ENCODE measurements at places on chromosomes 12 and 14.

DNA sequence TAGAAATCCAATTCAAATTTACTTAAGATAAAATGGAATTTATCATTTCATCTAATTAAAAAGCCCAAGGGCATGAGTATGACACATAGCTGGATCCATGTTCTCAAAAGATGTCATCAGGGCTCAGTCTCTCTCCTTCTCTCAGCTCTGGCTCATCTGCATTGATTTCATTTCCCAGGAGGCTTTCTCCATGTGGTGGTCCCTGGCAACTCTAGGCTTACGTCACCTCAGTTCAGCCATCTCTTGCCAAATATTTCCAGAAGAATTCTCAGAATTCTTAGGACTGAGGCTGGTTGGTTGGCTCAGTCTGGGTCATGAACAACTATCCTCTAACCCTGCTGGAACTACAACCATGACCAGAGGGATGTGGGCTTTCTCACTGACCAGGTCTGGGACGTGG lies 65.3 kb downstream of the FOS start:
- DNase-seq = no peak

- no peak for DNase-seq
These were observed 8.2 kb downstream of the MDM2 start for GRCh38 chr12:68815928-68816800.

- no peak for DNase-seq
These were observed 197.9 kb upstream of the NUDT4 start for GRCh38 chr12:93179792-93180191.

- no peak for DNase-seq
These were observed 29.0 kb downstream of the RTL1 start for GRCh38 chr14:100874411-100875091.

DNA sequence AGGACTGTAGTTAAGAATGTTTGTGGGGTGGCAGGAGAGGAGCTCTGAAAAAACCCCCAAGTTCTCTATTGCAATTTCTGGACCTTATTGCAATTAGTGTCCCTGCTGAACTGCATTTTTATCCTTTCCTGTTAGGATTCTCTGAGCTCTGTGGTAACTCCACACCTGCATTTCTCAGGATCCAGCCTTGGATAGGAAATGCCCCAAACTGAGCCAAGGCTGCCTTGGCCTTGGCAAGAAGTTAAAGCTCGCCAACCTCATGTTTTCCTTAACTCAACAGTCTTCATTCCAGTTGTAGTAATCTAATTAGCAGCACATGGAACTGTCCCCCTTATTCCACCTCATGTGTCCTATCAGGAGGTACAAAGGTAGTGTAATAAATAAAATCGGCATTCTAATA lies 66.5 kb downstream of the C12orf75 start:
- DNase-seq = no peak

DNA sequence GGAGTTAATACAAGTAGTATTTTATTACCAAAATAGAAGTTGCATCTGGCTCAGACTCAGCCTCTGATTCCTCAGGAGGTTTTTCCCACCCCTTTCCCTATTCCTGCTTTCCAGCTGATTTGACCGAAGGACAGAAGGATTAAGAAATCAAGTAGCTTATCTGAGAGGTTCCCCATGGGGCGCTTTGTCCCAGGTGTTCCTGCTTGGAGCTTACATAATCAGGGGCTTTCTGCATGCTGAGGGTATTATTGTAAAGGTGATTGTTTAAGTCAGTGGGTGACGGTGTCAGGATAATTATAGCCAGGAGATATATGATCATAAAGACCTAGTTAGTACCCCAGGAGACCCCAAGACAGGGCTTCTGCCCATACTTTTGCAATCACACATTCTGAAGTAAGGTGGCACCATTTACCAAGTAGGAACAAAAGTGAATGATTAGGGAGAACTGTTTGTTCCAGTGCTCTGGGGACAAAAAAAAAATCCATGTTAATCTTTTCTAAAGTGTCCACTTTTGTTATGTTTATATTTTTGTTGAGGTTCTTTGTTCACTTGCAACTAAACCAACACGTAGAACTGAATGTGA lies 921.3 kb downstream of the NRXN3 start:
- DNase-seq = no peak

DNA sequence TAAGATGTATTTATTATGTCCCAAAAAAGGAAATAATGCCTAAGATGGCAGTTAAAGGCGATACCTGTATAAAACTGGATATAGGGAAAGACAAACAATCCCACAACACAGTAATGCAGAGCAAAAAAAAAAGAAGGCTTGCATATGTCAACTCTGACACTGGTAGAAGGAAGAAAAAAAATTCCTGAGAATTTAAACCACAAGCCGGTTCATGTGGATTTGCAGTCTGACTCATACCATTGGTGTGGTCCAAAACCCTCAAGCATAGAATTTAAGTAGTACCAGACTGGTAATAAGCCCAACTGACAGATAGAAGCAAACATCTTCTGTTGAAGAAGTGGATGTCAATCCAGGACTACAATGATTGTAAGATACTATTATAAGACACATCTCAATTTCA lies 7.2 kb downstream of the DNAI7 start:
- DNase-seq = peak; percentile 75

DNA sequence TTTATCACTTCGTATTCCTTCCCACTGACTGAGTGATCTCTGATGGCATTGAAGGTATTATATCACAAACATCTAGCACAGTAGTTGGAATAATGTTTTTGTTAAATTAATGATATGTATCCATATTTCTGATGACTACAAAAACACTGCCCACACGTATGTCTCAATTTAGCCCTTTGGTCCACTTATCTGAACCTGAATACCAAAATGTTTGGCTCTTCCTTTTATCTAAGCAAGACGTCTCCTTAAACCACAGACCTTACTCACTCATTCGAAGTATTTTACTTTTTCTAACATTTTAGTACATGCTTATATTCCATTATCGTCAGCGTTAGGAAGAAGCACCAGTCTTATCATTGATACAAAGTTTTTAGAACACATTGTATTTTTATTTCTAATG lies 126.4 kb downstream of the PIK3C2G start:
- no peak for DNase-seq

DNA sequence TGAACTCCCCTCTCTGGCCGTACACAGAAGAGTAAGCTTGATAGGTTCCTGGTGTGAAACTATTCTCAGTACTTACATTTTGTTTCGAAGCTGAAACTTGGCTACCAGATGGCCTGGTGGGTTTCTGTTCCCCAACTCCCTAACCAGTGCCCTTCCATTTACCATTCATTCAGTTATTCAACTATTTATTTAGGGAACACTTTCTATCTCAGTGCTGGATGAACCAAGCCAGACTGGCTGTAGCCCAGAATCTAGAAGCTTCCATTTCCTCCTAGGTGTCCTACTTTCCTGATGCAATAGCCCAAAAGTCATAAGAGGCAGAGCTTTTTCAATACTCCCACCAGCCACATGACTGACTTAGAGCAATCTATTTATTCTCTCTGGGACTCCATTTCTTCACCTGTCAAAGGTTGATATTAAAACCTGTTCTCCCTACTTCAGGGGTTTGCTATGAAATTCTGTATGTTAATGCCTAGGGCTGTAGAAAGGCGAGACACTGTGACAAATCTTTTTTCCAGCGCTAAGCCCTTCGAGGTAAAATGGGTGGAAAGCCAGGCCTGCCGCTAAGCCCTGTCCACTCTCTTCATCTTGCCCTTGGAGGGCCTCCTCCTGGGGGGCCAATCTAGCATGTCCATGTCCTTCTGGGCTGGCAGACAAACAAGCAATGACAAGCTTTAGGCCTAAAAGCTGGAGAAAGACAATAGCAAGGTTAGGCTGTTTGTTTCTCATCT lies 8.1 kb upstream of the IRF2BPL start:
- no peak for DNase-seq

- no peak for DNase-seq
These were observed 787 bp downstream of the KCNH3 start for GRCh38 chr12:49539406-49540228.

GRCh38 chr12:3973973-3974644 lies 100.9 kb upstream of the PARP11 start:
- no peak for DNase-seq

DNA sequence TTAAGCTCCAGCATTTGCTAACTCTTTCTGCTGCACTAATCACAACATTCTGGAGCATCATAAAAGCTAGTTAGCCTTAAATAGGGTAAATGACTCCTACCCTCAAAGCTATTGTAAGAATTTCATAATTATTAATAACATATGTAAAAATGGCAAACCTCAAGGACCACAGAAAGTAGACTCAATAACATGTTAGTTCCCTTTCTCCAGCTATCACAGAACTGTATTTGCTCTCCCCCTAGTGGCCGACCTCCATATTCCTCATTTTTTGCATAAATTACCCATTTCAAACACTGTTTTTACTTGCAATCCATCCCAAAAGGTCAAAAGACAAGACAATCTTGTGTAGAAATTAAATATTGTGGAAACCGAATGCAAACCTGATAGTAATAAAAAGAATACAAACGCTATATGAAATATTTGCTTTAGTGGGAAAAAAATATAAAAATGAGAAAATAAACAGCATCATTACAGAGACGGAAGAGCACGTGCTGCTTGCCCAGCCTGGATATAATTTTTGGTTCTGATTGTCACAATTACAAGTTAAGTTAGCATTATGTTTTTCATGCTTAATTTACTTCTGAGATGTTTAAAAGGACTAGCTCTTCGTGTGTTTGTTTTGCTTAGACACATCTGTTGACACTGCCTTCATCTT lies 97.9 kb downstream of the RERGL start:
- DNase-seq = no peak

DNA sequence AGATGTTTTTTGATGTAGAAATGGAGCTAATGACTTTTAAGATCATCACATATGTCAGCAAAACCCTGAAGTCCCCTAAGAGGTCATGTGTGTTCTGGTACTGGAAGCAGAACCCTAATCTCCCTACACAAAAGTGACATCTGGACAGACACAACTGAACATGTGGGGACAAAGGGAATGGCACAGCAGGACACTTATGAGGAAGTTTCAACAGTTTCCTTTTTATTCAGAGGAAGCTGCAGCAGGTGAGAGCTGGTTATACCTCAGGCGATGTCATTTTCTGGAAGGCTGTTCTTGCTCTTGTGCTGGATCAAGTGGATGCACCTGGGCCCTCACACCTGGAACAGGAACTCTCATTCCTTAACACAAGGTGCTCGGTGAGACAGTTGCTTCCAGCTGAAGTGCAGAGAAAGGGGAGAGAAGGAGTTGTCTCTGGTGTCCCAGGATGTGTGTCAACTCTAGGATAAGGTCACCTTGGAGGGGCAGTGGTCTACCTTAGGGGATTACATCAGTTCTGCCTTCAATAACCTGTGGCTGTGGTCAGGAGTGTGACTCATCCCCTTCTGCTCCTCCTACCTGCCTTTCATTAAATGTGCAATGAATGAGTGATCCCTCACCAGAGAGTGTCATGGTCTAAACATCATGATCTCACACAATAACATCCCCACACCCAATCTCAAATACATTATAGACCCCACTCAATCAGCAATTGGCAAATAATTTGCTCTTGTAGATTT lies 463.4 kb downstream of the TMEM121 start:
- no peak for DNase-seq

GRCh38 chr12:2751686-2752085 lies 43.1 kb upstream of the FKBP4 start:
- no peak for DNase-seq

GRCh38 chr14:80215756-80216581 lies 4.7 kb upstream of the DIO2 start:
- no peak for DNase-seq

Measured in AG09319 (cell line).